Activated naive CD4-positive, alpha-beta T cell treated with anti-CD3 and anti-CD28 coated beads, Interleukin-2, amount 50 U/mL, for 16 hours (primary cell): ENCODE measurements at places on chromosomes 2 and 18.

- DNase-seq = no peak
Observed at GRCh38 chr2:88859461-88859860, 168.0 kb downstream of the RPIA start.

GRCh38 chr2:190655570-190655969 lies 6.7 kb downstream of the NAB1 start:
- DNase-seq = no peak

- DNase-seq = no peak
Observed at GRCh38 chr2:169014780-169015179, 16.3 kb downstream of the ABCB11 start.

DNA sequence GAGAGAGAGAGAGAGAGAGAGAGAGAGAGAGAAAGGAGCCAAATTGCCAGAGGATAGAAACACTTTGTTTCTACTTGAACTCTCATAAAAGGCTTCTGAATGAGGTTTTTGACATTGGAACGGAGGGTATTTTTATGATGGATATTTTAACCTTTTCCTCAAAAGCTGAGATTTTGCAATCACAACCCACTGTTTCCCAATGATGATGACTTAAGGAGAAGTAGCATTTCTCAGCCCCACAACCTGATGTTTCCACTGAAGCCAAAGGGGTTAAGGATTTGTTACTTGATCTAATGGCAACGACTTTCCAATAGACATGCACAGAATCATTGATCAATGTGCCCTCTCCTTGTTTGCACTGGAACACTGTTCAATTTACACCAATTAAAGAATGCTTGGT lies 67.1 kb upstream of the POU3F3 start:
- no peak for DNase-seq

- DNase-seq = no peak
Observed at GRCh38 chr18:2686349-2686968, 30.9 kb downstream of the SMCHD1 start.

DNA sequence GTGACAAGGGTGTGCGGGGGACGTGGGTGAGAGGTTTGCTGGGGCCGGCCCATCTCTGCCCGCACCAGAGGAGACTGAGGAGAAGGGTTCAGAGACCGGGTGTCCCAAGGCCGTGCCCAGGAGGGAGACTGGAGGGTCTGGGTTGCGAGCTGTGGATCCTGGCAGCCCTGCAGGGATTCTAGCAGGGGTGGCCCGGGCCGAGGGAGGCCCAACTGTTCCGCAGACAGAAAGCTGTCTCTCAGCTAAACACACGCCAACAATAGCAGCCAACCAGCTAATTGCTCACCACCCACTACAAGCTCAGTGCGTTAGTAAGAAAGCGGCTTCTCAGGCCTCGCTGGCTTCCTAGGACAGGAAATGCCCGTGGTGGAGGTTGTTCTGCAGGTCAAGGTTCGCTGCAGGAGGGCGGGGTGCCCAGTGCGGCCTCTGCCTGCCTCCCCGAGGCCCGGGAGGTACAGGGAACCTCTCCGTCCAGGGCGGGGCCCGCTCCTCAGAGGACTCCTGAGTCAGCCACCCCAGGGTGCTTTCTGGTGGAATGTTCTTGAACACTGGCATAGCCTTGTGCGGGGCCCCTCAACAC lies 282.0 kb upstream of the PXDN start:
- DNase-seq = no peak

- DNase-seq = no peak
Observed at GRCh38 chr2:160566717-160567116, 73.1 kb upstream of the RBMS1 start.

DNA sequence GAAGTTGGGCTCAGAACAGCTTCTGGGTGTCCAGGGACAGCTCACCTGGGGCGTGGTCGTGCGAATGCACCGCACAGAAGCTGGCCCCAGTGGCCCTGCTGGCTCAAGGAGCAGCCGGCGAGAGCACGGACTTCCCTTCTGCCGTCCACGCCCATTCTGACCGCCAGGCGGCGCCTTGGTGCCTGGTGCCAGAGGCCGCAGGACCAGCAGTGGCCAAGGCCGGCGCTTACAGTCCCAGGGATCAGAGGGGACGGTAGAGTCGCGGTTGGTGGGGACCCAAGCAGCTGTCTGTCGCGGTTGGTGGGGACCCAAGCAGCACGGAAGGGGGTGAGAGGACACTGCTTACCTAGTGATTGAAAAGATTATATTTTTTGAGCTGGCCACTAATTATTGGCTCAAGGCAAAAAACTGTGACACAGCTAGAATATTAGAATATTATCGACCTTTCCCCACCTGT lies 25.7 kb downstream of the NPPC start:
- DNase-seq = peak; percentile 58

- DNase-seq = no peak
Observed at GRCh38 chr2:236338495-236339184, 74.4 kb upstream of the ASB18 start.

- no peak for DNase-seq
Observed at GRCh38 chr2:165835363-165835762, 41.3 kb upstream of the GALNT3 start.

- no peak for DNase-seq
Observed at GRCh38 chr2:217218269-217219163, 358.7 kb upstream of the TNP1 start.

GRCh38 chr2:100383954-100384353 lies 33.5 kb downstream of the CHST10 start:
- DNase-seq = no peak

DNA sequence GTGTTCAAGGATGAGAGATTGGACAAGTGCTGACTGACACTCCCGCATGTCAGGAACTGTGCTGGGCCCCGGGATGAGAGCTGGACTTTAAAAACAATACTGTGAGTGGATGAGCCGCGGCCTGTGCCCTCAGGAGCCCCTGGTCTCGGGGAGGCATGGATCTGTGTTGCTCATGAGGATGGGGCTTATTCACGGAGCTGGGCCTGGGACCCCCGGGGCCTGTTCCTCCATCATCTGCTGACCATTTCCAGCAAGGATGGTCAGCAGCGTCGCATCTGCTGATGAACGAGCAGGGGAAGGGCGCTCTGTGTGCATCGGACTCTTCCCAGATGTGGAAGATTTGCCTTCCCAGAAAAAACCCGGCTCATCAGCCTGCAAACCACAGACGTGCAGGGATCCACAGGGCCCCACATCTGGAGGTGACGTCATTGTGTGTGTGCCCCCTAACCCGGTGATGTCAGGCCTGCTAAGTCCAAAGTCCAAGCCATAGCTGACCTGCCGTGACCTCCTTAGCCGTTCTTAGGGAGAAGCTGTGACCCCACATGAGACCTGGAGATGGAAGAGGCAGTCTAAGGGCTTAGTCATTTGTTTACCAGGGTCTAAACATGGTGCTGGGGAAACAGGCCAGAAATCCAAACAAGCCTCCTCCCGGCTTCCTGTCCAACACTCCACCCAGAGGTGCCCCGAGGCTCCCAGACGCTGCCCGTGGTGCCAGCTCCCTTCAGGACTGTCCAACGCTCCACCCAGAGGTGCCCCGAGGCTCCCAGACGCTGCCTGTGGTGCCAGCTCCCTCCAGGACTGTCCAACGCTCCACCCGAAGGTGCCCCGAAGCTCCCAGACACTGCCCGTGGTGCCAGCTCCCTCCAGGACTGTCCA lies 143.9 kb downstream of the PXDN start:
- no peak for DNase-seq

GRCh38 chr18:31555971-31556747 lies 35.5 kb upstream of the TTR start:
- no peak for DNase-seq

DNA sequence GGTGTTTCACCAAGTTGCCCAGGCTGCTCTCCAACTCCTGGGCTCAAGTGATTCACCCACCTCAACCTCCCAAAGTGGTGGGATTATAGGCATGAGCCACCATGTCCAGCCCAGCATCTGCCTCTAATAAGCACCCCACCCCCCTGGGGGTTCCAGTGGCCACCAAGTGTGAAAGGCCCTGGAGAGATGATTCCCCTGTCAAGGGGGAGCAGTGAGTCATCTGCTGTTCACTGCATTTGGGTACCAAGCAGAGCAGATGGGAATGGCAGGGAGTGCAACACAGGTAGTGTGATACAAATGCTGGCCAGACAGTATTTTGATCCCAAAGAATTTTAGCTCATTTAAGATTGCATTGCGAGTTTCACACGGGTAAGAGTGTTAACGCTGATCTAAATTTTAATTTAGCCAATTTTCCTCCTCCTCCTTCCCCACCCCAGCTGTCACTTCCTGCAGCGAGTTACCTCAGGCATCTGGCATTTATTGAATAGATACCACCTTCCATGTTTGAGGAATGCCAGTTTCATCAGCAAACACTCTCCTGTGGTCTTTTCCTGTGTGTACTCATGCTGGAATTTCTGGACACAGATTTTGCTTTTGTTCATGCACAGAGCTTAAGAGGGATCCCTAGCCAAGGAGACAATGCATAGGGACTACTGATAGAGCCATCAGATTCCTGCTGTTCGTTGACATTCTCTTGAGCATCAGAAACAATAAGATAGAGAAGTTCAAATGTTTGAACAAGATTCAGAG lies 32.4 kb upstream of the NCK2 start:
- no peak for DNase-seq

DNA sequence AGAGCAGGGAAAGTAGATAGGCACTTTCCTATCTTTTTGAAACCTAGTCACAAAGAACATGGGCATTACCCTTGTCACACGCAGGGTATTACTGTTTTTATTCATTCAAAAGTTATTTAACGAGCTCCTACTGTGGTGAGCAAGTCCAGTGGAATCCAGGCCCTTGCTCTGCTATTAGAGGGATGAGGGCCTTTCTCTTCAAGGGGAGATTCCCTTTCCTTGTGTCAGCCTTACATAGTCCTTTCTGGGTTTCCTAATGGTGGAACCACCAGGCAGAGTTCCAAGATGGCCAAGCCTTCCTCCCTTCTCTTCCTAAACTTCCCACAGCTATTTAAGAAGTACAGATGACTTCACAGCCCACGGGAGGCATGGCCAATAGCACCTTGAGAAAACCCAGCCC lies 64.6 kb downstream of the SPTBN1 start:
- no peak for DNase-seq

- no peak for DNase-seq
Observed at GRCh38 chr2:11215407-11215806, 60.1 kb downstream of the SLC66A3 start.
